ENCODE measurements at places on chromosomes 16 and 17. TPM values are rescaled to one million over a fixed set of nuclear protein-coding genes. Genes with fewer than 3 reads are reported as not detected.

Gene PMFBP1
- polyA plus RNA-seq: 0.40 TPM

GRCh38 chr16:89330177-89330856 lies 112.8 kb downstream of the ZNF778 start:
- no peak for DNase-seq

GRCh38 chr16:47026492-47026891 lies 53.0 kb upstream of the DNAJA2 start:
- no peak for DNase-seq

Gene CLDN7
- polyA plus RNA-seq: 0.48 TPM

Gene DOC2B
- polyA plus RNA-seq: 3.9 TPM

DNA sequence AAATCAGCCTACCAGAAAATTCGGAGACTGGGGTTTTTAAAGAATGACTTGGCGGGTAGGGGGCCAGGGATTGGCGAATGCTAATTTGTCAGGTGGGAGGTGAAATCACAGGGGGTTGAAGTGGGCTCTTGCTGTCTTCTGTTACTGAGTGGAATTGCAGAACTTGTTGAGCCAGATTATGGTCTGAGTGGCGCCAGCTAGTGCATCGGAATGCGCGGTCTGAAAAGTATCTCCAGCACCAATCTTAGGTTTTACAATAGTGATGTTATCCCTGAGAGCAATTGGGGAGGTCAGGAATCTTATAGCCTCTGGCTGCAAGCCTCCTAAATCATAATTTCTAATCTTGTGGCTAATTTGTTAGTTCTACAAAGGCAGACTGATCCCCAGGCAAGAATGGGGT lies 762 bp upstream of the RBL2 start:
- DNase-seq: no peak

DNA sequence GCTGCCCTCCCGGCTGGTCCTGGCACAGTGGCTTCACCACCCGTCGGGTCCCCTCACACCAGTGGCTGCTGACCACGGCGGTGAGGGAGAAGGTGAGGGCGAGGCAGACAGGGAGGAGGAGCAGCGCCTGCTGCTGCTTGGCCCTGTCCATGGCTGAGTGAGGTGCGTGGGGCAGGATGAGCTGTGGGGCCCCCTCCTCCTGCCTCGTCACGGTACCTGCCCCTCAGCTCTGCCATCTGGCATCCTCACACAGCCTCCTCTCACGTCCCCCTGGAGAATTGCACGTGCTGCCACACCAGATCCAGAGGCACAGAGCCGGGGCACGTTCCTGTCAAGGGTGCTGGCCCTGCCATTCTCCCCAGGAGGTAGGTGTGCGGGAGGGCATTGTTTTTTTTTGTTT lies at the start of gene GSG1L2:
GSG1L2 (minus strand) TSS at position 159 of the 400 bp plus-strand sequence; CDS start at position 151, 8 bp downstream.
- DNase-seq: no peak

Gene CDT1
- 0.13 TPM for polyA plus RNA-seq

DNA sequence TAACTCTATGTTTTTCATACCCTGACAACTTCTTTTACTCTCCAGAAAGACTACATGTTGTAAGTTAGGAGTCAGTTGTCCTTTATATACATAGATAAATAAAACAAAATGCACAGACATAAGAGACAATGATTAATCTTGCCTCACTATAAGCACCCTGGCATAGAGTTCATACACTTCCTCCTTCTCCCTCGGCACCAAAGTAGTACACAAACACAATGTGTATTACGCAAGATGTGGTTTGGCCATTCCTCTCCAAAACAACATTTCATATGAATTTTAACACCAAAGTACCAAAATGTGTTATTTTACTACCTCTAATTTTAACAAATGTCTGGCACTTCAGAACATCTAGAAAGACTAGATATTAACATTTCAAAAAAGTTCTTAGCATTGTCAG lies 17.2 kb upstream of the SLFN11 start:
- no peak for DNase-seq

Gene CA7
- polyA plus RNA-seq: not detected

Gene CCL2
- 7.2 TPM for polyA plus RNA-seq

DNA sequence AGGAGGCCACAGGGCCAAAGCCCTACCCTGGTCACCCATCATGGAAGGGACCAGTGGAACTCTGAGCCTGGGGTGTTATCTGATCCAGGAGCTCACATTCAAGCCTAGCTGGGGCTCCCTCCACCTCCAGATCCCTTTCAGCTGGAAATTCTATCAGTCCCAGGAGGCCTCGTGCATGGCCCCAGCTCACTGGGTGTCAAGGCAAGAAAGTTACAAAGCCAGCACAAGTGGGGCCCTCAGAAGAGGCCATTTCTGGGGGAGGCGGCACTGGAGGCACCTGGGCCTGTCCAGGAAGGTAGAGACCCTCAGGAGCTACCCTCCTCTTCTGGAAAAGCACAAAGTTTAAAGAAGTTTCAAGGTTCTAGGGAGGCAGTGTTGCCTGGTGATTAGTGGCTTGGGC lies 4.8 kb downstream of the CA7 start:
- DNase-seq: no peak

GRCh38 chr17:48985436-48986245 lies 11.5 kb upstream of the IGF2BP1 start:
- DNase-seq: no peak

Gene BAHCC1
- polyA plus RNA-seq: 4.1 TPM

- DNase-seq: no peak
These were observed 49.1 kb downstream of the STAT5A start for GRCh38 chr17:42337442-42337841.

Gene OR4D1
- polyA plus RNA-seq: not detected

DNA sequence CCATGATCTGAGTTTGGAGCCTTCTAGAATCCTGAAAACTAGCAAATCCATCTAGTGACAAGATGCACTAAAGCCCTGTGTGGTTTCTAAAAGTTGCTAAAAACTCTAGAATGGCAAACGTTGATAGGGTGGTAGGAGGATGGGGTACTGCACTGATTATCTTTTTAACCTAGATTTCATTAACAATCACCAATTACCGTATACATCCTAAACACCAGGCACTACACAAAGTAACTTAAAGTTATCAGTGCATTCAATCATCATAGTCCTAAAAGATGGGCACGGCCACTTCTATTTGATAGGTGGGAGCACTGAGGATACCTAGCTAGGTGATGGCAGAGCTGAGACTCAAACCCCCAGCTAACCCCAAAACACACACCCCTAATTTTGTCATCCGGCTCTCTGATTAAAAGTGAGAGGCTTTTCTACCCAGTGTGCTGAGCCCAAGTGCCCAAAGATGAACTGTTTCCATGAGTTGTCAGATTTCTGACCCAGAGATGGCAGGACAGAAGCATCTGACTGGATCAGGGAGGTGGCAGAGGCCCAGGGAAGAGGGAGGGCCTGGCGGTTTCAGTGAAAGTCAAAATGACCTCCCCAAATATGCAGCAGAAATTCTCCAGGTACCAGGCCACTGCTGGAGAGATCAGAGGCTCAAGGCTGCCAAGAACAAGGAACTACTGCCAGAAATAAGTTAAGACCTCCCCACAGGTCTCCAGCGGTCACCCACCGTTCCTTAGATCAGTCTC lies 396.8 kb downstream of the SOX9 start:
- DNase-seq: no peak

DNA sequence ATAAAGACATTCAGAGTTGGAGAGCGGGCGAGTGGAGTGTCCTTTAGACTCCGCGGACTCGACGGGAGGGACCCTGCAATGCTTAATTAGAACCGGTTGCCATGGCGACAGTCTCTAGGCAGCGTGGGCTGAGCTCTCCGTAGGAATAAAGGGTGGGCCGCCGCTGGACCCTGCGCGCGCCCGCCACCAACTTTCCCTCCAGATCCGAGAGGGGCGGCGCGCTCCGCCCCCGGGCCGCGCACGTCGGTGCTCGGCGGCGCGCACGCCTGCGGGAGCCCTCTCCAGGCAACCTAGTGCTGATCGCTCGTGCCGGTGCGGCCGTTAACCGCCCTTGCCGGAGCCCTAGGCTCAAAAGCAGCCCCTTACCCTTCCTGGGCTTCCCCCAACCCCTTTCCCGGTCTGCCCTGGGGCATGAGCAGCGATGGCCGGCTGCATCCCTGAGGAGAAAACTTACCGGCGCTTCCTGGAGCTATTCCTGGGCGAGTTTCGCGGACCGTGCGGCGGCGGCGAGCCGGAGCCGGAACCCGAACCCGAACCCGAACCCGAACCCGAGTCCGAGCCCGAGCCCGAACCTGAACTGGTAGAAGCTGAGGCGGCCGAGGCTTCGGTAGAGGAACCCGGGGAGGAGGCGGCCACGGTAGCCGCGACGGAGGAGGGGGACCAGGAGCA lies at the start of gene PPM1E:
PPM1E (plus strand) TSS at position 278 of the 669 bp plus-strand sequence.
- peak; percentile 32 for DNase-seq

DNA sequence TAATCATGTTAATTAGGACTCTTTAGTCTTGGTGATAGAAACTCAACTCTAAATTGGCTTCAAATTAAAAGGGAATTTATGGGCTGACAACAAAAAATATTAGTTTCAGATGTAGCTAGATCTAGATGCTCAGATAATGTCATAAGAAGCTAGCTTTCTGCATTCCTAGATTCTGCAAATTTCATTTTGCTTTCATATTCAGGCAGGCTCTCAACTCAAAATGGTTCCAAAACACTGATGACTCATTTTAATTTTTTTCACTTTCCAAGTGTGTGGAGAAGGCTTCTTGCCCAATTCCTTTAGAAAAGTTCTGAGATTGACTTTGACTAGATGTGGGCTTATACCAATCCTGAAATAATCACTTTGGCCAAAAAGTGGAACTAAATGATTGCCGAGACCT lies 236.7 kb upstream of the GOT2 start:
- no peak for DNase-seq

DNA sequence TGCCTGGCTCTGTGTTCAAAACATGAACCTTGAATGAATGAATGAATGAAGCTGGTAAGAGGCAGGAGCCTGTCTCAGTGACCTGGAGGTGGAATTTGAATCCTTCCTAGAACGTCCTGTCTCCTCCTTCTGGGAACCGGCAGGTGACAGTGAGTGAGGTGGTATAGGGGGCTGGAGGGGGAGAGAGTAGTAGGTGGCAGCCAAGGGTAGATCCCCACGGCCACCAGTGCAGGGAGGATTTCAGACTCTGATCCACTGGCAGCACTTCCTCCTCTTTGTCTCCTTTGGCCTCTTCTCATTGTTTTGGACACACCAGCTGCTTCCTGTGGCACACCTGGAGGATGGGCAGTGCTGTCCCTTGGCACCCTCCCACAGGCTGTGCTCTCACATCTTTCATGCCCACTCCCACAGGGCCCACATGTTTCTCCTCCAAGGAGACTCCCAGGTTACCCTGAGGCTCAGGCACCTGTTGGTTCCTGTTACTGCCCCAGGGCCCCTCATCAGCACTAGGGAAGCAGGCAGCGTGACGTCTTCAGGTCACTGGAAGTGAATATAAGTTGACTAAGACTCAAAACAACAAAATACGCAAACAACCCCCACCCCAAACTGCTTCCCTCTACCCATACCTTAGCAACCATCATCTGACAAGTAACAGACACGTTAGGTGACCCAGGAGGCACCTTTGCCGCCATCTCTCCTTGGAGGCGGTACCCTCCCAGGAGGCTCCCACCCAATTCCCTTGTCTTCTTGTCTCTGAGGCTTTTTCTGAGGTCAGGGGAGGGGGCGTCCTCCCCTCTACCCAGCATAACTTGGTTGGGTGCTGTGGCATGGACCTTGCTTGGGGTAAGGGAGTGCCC lies 84.6 kb downstream of the N4BP1 start:
- no peak for DNase-seq

GRCh38 chr16:70250748-70251628 lies 752 bp downstream of the EXOSC6 start:
- DNase-seq: peak; percentile 63

DNA sequence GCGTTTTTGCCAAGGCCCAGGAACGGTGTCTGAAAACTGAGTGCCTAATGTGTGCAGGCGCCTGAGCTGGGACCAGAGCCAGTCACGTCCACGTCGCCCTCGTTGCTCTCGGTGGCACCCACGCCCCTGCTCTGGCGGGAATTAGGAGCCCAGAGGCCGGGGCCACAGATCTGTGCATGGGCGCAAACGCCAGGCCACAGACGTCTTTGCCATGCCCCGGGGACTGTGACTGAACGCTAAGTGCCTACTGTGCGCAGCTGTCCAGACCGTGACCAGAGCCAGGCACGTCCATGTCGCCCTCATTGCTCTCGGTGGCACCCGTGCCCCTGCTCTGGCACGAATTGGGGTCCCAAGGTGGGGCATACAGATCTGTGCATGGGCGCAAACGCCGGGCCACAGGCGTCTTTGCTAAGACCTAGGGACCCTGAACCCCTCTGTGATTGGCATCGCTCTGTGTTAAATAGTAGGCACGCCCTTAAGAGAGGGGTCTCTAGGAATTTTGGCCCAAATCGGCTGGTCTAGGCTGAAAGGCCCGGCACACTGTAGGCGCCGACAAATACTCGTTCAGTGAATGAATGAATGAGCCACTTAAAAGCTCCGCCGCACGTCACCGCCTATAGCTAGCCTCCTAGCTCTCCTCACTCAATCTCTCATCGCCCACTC lies 827 bp upstream of the UBALD1 start:
- DNase-seq: no peak

DNA sequence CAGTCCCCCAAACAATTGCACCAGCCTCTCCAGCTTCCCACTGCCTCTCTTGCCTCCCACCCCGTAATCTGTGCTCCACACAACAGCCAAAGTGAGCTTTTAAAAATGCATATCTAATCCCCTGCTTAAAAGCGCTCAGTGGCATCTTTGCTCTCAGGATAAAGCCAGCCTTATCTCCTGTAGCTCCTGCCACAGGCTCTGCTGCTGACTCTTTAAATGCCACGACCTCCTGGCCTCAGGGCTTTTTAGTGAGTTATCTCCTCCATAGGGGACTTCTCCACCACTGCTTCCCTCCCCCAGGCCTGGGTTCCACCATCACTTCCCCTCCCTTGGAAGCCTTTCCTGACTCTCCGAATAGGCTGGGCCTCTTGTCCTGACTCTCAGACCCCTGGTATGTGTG lies 98.6 kb downstream of the GNAO1 start:
- DNase-seq: no peak

Gene KDM8
- 3.0 TPM for polyA plus RNA-seq

DNA sequence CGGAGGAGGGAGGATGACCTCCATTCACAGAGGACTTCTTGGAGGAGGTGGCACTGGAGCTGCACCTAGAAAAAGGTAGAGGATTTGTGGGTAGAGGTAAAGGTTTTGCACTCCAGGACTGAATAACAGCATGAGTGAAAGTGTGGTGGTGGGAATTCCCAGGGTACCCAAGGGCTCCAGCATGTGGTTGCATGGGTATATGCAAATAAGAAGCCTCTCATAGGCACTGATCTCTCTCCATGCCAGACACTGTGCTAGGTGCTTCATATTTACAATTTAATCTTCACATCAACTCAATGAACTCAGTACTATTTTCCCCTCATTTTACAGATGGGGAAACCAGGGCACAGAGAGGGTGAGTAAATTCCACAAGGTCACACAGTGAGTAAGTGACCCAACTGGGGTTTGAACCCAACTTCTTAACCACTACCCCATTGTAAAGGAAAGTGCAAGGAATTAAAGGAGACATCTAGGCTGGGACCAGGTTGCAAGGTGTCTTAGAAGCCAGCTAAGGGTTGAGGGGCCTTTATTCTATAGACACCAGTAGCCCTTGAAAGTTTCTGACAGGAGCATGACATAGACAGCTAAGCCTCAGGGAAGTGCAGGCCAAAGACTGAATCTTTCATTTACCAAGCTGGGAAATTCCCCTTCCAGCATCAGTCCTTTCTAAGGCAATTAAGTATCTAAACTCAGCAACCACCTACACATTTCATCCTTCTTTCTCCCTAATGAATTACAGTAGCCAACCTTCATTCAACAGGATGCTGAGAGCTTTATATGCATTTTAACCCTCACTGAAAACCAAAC lies 21.3 kb downstream of the SCNN1B start:
- no peak for DNase-seq

GRCh38 chr17:62708587-62708986 lies 81.1 kb downstream of the MRC2 start:
- DNase-seq: no peak

GRCh38 chr17:57158325-57158724 lies 73.3 kb downstream of the AKAP1 start:
- no peak for DNase-seq

Gene CNP
- 22.6 TPM for polyA plus RNA-seq
